ENCODE measurements at places on chromosomes 11 and 22.
A peak's percentile ranks its signal among the peaks of the same experiment; 100 is the strongest.

DNA sequence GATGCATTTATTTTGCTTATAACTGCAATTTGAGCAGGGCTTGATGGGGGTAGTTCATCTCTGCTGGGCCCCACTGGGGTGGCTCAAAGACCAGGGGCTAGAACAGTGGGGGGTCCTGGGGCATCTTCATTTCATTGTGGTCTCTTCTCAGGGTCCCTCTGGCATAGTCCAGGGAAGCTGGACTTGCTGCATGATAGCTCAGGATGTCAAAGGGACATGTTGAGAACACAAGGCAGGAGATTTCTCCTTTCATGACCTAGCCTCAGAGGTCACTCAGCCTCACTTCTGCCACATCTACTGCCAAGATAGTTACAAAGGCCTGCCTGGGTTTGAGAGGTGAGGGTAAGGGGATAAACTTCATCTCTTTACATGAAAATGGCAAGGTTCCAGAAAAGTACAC, 89.5 kb downstream of the CWC15 start:
- no peak for DNase-seq

DNA sequence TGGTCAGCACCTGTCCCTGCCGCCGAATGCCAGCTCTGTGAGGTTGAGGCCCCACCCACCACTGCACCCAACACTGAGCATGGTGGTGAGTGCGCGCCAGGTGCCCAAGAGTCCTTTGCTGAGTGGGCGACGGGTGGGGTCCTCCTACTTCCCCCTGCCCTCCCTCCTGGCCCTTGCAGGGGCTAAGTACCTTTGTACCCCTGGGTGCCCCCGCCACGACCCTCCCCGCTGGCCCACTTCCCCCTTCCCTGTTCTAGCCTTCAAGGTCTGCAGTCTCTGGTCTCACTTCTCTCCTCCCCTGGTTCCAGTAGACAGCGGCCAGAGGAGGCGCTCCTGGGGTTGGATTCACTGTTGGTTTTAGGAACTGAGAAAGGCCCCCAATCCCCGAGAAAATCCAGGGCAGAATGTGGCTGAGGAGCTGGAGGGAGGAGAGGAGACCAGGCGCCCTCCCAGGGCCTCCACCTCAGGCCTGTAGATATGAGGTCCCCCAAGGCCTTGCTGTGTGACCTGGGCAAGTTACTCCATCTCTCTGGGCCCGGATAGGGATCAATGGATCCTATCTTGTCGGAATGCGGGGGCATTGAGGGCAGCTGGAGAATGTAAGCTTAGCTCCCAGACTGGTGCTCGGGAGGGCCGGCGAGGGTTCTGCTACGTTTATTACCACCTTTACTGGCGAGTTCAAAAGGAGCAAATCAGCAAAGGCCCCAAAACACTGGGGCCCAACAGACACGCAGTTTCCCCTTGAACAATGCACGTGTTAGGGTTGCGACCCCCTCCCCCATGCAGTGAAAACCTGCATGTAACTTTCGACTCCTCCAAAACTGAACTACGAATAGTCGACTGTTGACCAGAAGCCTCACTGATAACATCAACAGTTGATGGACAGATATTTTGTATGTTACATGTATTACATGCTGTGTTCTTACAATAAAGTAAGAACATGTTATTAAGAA, 31.9 kb upstream of the SMIM38 start:
- no peak for DNase-seq

GRCh38 chr22:28220626-28221363, 301.7 kb upstream of the PITPNB start:
- no peak for DNase-seq

DNA sequence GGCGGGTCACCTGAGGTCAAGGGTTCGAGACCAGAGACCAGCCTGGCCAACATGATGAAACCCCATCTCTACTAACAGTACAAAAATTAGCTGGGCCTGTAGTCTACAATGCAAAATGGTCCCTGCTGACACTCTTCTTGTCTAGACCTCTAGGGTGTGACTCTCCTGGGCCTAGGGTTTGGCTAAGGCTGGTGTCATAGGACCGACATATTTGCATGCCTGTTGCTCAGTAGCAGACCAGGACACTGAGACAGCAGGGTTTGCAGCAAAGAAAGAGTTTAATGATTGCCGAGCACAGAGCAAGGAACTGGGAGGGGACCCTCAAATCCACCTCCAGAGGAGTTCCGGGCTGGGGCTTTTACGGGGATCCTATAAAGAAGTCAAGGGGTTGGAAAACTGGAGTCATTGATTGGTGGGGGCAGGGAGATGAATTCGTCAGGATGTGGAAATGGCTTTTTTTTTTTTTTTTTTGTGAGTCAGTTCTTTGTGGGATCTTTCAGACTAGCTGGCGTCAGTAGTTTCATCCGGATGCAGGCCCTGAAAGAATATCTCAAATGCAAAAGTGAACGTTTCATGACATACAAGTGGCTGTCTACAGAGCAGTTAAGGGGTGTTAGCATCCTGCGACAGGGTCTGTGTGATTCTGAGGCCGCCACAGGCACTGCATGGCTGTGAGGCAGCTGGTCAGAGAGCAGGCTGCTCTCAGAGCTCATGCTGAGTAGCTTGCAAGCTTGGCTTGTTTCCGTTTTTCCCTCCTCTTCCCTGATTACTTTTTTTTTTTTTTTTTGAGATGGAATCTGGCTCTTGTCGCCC, 27.2 kb upstream of the A4GALT start:
- DNase-seq, result peak; percentile 86

- DNase-seq, result peak; percentile 49
Observed at GRCh38 chr11:66904055-66904454, 47.2 kb downstream of the LRFN4 start.

- no peak for DNase-seq
Observed at GRCh38 chr11:93623920-93624319, 37.6 kb upstream of the CEP295 start.

DNA sequence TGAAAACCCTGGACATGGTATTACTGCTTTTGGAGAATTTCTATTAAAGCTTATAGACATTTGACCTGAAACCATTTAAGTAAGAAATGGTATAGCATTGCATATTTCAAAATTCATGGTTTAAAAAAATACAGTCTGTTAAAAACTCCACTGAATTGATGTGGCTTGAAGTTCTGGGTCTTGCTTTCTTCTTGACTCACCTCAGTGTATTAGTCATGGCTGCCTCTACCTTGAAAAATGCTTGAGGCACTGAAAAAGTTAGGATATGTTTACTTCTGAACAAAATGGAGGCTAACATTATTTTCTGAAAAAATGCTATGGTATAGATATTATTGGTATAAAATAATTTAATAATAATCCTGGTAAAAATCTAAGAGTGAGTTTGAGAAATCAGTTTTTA, 349.2 kb downstream of the AASDHPPT start:
- DNase-seq, result no peak

GRCh38 chr11:33881651-33882503, 10.0 kb downstream of the LMO2 start:
- no peak for DNase-seq

GRCh38 chr11:7833527-7833926, 36.8 kb upstream of the OR5P2 start:
- no peak for DNase-seq

GRCh38 chr11:48096588-48097525, 116.5 kb downstream of the PTPRJ start:
- no peak for DNase-seq

DNA sequence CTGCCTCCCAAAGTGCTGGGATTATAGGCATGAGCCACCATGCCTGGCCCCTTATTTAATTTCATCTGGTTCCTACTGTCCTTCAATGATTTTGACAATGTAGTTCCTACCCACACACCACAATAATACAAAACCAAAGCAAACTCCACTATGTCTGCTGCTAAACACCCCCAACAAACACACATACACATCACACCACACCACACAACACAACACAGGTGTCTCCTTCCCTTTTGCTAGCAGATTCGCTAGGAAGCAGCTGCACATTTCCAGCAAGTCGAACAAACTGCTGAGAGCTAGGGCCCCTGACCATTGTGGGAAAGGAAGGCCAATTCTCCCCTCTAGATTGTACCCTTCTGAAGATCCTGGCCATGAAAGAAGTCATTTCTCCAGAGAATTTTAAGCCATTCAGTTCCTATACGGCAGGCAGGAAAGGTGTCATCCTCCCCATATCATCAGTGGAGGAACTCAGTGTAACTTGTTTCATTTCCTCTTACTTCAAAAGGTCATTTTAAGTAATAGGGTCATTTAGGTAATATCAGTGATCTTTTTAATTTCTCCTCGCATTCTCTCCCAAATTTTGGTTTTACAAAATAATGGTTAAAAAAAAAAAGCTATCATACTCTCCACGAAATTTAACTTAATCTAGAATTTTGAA, 18.5 kb downstream of the NUMA1 start:
- DNase-seq, result no peak

- no peak for DNase-seq
Observed at GRCh38 chr11:115527534-115528125, 23.4 kb upstream of the CADM1 start.

DNA sequence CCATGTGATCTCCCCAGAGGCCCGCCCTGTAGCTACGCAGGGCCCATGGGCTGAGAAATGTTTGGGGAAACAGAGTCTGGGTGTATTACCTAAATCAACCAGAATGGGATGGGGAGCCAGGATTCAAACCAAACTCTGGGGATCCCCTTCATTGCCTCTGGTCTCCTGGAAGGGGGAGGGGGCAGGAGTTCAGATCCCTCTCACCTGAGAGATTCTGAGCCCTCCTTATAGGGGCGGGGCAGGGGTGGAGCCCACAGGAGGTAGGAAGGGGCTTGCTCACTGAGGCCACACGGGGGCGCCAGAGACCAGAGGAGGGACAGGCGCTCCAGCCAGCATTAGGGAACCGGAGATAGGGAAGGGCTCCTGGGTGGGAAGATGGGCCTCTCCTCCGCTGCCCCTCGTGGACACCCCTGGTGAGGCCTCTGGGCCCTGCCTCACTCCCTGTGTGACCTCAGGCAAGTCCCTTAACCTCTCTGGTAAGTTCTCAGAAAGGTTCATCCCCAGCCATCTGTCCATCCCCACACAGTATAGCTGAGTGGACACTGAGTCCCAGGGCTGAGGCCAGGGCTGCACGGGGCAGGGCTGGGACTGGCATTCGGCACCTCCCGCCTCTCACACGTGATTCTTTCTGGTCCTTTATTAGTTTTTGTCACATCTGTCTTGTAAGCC, 2.7 kb upstream of the CDC42BPG start:
- DNase-seq, result peak; percentile 84

GRCh38 chr22:39177456-39177775, 24.9 kb upstream of the CBX7 start:
- no peak for DNase-seq

- DNase-seq, result no peak
Observed at GRCh38 chr11:12444601-12445000, 67.2 kb downstream of the PARVA start.

- peak; percentile 34 for DNase-seq
Observed at GRCh38 chr11:103648670-103649400, 387.6 kb upstream of the DDI1 start.

DNA sequence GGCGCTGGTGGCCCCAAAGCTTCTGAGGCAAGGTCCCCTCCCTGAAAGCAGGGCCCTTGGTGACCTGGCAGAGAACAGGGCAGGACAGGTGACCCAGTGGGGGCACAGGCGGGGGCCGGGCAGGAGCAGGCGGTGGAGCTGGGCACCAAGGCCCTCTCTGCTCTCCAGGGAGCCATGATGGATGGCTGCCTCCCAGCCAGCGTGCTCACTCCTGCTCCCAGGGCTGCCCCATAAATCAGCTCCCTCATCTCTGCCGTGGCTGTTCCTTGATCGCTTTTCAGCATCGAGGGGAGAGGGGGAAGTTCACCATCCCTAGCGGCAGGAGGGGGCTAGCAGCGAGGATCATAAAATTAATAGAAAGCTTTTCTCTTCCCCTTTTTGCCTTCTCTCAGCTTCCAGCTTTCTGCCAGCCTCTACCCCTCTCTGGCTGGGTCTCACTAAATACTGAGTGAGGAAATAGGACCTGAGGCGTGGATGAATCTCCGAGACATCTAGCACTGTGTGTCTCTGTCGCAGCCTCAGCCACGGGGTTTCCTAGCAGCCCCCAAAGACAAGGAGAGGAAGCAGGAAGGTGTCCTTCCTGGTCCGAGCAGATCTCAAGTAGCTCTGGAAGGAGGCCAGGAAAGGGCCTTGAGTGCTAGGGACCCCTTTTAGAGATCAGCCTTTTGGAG, 22.2 kb upstream of the ELFN2 start:
- DNase-seq, result no peak

DNA sequence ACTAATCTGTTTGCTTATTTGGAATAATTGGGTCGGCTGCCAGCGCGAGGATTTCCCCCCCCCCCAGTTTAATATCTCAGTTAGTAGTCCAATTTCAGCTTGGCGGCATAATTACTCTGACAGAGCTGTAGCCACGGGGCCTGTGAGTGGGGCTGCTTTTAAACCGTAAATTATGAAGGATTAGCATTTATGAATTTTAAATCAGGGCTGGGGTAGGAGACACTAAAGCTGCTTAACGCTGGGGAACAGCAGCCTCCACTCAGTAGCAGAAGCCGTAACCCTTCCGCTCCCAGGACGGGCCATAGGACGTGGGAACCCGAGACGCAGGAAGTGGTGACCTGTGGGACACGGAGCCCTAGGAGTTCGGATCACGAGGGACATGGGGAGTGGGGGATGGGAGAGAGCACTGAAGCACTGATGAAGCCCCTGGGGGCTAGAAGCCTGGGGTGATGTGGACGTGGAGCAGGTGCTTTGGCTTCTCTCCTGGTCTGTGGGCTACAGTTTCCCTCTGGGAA, 66.2 kb upstream of the LMO1 start:
- DNase-seq, result no peak

DNA sequence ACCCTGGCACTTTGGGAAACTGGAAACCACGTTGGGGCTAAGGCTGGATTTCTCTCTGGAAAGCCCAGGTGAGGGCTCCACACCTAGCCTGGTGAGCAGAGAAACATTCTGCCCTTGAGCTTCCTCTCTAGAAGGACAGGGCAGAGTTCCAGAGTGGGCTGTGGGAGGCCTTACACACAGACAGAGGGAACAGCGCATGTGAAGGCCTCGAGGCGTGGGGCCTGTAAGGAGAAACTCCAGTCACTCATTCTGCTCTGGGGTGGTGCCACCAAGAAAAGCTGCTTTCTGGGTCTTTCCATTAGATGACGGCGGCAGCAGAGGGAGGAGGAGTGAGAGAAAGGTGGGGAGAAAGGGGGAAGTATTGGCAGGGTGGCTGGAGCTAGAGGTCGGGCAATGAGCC, 183.1 kb downstream of the CHST1 start:
- DNase-seq, result no peak

Measured in fibroblast of mammary gland (primary cell).